EL (cell line): ENCODE measurements at places on chromosomes 3 and 15.

GRCh38 chr15:68379759-68380290 lies 52.1 kb downstream of the ITGA11 start:
- no peak for DNase-seq

- no peak for DNase-seq
These were observed 298.1 kb downstream of the ADAMTS17 start for GRCh38 chr15:100043692-100044091.

DNA sequence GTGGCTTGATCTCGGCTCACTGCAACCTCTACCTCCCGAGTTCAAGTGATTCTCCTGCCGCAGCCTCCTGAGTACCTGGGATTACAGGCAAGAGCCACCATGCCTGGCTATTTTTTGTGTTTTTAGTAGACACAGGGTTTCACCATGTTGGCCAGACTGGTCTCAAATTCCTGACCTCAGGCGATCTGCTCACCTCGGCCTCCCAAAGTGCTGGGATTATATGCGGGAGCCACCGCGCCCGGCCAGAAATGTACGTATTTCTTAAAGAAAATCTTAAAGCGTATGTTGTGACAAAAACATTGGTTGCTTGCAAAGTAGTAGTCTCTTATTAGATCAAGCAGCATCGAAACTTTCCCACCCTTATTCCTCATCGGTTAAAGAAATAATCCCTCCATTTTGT lies 748.9 kb upstream of the NR2F2 start:
- no peak for DNase-seq

DNA sequence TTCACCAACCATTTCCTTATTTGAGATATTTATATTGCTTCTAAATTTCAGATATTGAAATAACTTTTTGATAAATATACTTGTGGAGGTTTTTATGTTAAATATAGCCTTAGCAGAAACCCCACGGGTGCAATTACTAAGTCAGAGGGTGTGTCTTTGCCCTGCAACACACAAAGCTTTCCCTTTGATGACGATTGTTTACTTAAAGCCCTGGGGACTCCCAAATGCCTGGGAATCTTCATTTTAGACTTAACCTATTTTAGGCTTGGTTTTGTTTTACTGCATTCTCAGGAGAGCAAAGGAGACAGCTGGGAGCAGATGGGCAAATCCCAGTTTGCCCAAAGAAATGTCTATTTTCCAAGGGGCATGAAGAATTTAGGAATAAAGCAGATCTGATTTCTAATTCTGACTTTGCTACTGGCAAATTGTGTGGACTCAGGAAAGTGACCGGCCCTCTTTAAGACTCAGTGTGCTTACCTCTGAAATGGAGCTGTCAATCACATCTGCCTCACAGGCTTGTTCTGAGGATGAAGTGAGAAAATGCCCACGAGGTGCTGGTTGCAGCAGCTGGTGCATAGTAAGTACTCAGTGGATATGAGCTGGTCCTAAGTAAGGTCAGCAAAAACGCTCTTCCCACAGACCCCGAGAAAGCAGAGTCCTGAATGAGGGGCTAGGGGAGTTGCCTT lies 49.3 kb upstream of the CA12 start:
- no peak for DNase-seq

- DNase-seq: no peak
These were observed 276.2 kb upstream of the RARB start for GRCh38 chr3:25151903-25152295.

DNA sequence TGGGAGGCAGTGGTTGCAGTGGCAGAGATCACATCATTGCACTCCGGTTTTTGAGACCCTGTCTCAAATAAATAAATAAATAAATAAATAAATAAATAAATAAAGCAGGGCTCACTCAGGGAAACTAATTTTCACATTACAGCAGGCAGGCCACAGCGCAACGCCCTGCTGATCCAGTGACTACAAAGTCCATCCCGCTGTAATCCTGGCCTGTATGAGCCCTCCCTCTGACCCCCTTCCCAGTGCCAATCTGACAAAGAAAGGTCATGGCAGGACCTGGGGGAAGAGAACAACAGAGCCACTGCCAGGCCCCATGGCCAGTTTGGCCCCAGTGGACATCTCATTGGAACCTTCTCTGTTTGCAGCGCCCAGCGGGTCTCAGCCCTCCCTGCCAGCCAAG lies 9.3 kb downstream of the SH3BP5 start:
- no peak for DNase-seq

GRCh38 chr15:69758291-69758771 lies 305.7 kb downstream of the RPLP1 start:
- DNase-seq: peak; percentile 47
